Stimulated activated CD4-positive, alpha-beta T cell treated with anti-CD3 and anti-CD28 coated beads, Interleukin-1b, Interleukin-23, amount 100 ng/mL, for 1 hour (primary cell): ENCODE measurements at places on chromosomes 4 and X.

DNA sequence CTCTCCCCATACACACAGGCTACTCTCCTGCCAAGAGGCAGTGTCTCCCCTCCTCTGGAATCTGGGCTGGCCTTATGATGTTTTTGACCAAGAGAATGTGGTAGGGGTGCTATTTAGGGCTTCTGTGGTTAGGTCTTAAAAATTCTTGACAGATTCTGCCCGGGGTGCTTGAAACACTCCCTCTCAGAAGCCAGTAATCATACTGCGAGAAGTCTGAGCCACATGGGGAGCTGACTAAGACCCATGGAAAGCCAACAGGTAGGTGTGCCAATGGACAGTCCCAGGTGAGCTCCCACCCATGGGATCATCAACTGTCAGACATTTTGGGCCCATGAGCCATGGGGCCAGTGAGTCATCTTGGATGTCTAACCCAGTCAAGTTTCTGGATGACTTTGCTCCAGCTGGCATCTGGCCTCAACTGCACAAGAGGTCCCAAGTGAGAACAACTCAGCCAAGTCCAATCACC is 315.7 kb downstream of the FBXW7 start:
- DNase-seq = no peak

- peak; percentile 13 for DNase-seq
Observed at GRCh38 chr4:139453041-139453370, 915 bp upstream of the RAB33B start.

DNA sequence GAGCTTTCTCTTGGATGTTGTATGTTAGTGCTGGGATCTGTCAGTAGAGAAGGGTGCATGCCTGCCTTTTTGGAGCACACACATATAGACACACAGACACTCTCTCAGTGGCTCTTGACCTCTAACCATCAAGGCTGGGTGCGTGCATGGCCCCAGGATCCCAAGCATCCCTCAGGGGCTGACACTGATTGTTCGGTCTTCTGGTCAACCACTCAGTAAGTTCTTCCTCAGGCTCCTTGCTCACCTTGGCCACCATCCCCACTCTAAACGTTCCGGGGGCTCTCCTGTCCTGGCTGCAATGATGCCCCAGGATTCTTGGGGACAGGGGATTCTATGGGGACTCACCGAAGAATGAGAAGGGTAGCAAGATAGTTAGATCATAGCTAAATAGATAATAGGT is 179.6 kb downstream of the SHOX start:
- no peak for DNase-seq

- DNase-seq = no peak
Observed at GRCh38 chrX:63754136-63754859, 30.7 kb downstream of the ARHGEF9 start.

GRCh38 chrX:17638731-17639130 is 98.6 kb upstream of the SCML1 start:
- no peak for DNase-seq

GRCh38 chr4:568962-569361 is 7.1 kb downstream of the TMEM271 start:
- no peak for DNase-seq

DNA sequence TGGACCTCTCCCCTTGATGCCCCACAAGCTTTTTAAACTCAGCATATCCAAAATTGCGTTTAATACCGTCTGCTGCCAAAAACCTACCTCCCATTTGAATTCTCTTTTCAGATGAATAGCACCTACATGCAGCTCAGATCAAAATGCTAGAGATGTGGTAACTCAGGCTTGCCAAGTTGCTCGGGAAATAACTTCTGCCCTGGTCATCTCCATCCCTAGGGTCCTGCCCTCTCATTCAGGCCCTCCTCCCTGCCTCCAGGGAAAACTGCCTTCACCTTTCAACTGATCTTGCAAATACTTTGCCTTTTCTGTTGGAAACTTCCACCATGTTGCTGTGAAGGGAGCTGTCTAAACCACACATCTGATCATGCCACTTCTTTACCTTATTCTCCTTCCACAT is 114.1 kb downstream of the SPRY1 start:
- DNase-seq = no peak

- no peak for DNase-seq
Observed at GRCh38 chrX:23127586-23127985, 127.8 kb downstream of the DDX53 start.

DNA sequence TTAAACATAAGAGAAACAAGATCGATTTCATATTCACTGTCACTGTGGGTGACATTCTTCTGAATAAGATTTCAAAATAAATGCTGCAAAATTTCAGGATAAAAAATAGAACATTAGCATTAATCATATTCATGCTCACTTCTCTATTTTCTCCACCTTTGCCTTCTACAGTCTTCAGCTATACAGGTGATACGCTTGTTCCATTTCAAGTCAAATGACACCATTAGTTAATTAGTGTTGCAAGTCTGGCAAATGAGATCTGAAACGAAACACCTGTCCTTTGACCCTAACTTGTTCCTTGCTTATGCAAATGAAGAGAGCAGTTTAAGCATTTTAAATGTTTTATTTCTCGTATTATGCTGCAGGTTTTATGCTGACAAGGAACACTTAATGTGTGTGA is 667.5 kb upstream of the MAGEB2 start:
- no peak for DNase-seq

GRCh38 chr4:20486433-20486832 is 213.8 kb upstream of the PACRGL start:
- DNase-seq = no peak

DNA sequence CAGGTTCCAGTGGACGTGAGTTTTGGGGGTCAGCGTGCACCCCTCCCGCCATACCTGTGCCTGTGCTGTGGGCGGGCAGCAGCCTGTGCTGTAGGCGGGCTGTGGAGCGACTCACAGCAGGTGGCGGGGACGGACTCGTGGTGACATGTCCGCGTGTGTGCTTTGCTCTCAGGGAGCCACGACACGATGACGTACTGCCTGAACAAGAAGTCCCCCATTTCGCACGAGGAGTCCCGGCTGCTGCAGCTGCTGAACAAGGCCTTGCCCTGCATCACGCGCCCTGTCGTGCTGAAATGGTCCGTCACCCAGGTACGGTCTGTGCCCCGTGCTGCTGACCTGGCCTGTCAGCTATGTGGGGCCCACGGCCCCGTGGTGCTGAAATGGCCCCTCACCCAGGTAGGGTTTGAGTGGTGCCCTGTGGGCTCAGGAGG is 7.4 kb downstream of the PLCXD1 start:
- DNase-seq = no peak

DNA sequence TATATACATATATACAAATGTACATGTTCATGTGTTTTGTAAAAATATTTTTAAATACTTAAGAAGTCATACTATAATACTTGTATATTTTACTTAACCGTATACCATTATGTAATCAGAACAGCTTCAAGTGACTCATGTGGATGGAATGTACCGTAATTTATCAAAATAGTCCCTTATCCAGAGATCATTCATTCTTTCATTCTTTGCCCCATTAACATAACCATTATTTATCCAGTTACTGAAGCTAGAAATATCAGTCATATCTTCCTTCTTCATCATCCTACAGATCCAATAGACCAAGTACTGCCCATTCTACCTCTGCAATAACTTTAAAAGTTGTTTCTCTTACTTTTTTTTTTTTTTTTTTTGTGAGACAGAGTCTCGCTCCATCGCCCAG is 164.2 kb downstream of the MAB21L2 start:
- DNase-seq = no peak

DNA sequence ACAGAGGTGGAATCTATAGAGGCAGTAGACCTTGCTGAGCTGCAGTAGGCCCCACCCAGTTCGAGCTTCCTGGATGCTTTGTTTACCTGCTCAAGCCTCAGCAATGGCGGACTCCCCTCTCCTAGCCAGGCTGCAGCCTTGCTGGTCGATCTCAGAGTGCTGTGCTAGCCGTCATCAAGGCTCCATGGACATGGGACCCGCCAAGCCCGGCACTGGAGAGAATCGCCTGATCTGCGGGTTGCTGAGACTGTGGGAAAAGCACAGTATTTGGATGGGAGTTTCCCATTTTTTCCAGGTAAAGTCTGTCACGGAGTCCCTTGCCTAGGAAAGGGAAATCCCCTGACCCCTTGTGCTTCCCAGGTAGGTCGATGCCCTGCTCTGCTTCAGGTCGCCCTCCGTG is 124.8 kb upstream of the KLF8 start:
- no peak for DNase-seq

DNA sequence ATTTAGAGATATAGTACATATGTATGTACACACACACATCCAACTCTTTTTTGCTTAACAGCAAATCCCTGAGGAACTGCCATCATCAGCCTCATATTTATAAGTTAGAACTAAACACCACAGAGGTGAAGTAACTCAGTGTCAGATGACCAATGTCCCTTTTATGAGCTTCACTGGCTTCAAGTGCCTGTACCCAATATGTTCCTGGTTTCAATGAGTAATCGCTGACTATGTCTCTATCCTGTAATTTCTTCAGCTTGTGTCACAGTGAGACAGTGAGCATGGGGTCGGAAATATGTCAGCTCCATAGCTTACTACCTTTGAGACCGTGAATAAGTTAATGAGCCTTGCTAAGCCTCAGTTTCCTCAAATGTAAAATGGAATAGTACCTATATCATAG is 136.2 kb upstream of the RASGEF1B start:
- DNase-seq = no peak

GRCh38 chr4:139589336-139590018 is 33.5 kb upstream of the SETD7 start:
- DNase-seq = no peak

- no peak for DNase-seq
Observed at GRCh38 chr4:8082517-8083055, 76.0 kb downstream of the ABLIM2 start.

GRCh38 chr4:105139646-105140045 is 7.0 kb upstream of the TET2 start:
- no peak for DNase-seq

DNA sequence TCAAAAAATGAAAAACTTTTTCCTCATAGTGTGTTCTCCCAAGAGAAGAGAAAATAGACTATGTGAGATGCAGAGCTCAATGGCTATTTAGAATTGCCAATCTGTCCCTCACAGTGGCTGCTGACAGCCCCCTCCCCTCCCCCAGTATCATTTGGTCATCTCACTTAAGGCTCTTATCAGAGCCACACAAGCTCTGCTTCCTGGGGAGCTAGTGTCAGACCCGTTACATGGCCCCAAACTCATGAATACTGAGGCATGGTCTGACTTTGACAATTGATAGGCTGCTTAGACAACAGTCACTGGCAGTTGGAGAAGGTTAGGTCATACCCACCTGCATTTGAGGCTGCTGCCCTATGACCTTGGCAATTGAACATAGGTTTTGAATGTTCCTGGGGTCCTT is 15.3 kb downstream of the RNF150 start:
- DNase-seq = no peak

DNA sequence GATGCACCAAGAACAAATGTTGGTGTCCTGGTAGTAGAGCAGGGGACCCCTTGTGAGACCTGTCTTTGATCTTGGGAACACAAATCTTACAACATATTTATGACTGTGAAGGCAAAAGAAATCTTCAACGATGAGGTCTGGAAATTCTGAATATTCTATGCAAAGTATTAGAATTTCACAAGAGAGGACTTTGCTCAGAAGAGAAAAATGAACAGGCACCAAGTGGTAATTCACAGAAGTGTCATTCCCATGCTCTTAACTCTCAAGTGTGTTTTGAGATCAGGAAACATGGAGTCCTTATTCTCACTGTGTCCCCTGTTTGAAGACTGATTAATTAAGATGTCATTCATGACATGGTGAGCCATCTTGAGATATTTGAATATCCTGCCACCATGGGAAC is 52.5 kb downstream of the COQ2 start:
- DNase-seq = no peak

DNA sequence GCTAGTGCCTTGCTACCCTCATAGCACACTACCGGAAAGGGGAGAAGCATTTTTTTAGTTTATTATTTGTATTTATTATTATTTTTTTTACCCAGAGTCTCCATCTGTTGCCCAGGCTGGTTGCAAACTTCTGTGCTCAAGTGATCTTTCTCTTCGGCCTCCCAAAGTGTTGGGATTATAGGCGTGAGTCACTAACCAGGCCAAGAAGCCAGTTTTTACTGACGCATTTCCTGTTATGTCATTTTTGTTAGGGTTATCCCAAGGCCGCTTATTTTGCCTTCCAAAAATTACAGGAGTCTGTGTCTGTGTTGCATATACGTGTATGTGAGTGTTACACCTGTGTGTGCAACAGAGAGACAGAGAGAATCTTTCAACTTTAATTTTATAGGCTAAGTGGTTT is 404.5 kb downstream of the GBA3 start:
- no peak for DNase-seq

- DNase-seq = peak; percentile 24
Observed at GRCh38 chr4:113355550-113356371, 306.3 kb downstream of the ANK2 start.

DNA sequence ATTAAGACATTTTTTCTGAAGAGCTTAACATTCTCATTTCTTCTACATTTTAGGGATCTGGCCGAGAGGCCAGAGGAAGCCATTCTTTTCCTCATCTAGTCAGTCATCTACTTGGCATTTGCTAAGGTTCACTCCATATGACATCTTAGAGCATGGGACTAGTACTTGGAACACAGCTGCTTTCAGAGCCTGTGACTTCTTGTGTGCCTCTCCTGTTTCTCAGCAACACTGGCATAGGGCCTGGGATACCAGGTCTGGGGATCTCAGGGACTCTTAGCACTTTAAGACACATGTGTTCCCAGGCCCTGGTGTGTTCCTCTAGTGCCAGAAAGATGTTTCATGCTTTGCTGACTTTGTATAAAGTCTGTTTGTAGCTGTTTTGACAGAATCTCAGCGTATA is 7.3 kb downstream of the PLP1 start:
- DNase-seq = no peak

- no peak for DNase-seq
Observed at GRCh38 chr4:151184523-151185458, 85.4 kb downstream of the RPS3A start.

DNA sequence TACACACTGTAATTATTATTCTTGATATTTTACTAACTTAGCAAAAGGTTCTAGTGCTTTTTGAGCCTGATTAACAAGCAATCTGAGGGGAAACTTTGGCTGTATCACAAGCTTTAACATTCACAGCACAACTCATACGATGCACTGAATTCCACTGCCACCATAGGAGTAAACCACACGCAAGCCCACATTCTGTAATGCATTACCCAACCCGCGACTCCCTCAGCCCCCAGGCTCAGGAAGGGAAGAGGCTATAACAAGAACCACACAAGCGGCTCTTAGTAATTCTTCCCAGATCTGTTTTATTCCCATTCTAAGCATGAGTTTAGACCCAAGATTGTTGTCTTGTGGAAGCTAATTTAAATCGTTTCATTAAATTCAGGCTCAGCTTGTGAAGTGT is 138.5 kb upstream of the TBL1X start:
- no peak for DNase-seq

DNA sequence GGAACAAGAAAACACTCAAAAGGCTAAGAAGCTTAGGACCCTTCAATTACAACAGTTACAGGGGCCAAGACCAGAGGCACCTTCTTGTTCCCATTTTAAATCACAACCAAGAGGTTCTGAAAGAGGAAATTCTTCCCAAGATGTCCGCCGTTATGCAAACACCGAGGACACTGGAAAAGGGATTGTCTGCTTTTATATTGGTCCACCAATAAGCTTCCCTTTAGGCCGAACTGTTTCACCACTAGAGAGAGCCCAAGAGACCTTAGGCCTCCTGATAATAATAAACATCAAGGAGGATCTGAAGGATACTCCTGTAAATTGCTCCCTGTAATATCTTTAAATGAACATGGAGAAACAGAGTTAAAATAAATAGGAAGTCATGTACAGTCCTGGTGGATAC is 92.6 kb upstream of the NLRP2B start:
- DNase-seq = no peak

- no peak for DNase-seq
Observed at GRCh38 chrX:1596676-1597344, 5.4 kb downstream of the AKAP17A start.
